Cerebellar nuclear complex (tissue), 1 donor: ENCODE measurements at places on chromosomes 12 and 14.

GRCh38 chr12:21819678-21820077 is 45.2 kb upstream of the KCNJ8 start:
- DNase-seq = no peak

- no peak for DNase-seq
Observed at GRCh38 chr12:45259675-45260074, 43.8 kb downstream of the ANO6 start.

DNA sequence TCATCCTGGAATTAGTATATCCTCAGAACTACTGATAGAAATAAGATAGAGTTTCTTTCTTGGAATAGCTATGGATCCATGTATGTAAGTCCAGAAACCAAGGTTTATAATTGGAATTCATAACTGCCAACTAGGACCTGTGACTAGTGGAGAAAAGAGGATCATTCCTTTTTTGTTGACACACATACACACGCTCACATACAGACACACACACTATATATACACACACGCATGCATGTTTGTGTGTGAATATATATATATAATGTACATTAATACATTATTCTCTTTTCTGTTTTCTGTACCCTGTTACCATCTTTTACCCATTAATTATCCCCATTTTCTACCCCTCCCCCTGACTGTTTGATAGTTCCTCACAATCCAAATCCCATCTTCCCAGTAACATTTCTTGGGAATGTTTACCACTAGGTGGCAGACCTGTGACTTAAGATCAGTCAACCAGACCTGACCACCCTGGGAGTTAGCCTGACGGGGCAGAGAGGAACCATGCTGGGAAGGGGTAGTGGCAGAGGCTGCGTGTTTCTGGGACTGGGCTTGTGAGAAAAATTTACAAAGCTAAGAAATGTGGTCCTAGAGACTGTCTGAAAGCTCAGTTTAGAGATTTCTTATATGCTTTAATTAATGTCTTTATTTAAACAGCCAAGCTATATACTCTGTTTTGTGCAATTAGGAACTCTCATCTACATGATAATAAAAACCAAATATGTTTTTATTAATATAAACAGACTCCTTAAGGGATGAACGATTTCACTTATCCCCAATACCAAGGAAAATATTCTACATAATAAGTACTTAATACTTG is 308.0 kb downstream of the PPFIA2 start:
- no peak for DNase-seq

DNA sequence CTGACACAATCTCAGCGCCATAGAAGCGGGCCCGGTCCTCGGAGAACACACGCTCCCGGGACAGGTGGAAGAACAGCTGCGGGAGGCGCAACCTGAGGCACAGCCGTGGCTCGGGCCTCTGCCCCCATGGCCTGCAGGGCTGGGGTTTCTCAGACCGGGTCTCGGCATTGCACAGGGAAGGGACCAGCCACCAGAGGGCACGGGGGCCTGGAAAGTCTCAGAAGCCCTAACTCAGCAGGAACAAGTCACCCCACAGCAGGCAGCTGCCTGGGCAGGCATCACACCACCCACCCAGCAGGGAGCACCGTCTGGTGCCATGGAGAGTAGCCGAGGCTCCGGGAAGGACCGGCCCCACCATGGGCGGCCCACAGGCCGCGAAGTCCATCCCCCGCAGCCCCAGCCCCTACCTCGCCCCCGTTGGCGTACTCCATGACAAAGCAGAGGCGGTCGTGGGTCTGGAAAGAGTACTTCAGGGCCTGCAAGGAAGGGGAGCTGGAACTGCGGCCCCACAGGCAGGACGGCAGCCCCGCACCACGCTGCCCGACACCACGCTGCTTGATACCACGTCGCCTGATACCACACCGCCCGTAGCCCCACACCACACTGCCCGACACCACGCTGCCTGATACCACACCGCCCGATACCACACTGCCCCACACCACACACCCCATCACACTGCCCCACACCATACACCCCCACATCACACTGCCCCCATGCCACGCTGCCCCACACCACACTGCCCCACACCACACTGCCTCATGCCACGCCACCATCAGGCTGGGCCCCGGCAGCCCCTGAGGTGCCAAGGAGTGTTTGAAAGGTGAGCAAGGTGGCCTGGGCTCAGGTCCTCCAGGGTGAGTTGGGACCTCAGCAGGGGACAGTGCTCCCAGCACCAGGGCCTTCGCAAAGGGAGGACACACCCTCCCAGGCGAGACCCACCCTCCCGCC is 20.8 kb downstream of the SIVA1 start:
- DNase-seq = no peak

DNA sequence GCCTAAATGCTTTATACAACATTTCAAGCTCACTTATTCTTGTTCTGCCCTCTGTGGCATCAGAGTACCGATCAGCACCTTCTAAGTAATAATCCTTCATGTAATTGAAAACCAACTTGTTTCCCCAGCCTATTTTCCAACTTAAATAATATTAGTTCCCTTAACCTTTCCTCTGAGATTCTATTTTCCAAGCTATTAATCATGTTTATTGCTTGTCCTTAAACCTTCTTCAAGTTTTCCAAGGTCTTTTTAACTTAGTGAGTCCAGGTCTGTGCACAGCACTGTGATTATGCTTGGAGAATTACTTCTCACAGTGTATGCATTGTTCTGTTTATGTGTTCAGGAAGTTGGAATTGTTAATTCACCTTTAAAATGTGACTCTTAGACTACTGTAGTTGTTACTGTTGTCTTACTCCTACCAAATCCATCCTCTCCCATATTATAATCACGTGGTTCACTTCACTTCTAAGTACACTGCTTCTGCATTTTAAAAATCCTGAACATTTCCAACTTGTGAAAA is 1039.3 kb upstream of the FOXG1 start:
- DNase-seq = no peak

GRCh38 chr12:127133675-127134335 is 1133.2 kb upstream of the TMEM132C start:
- no peak for DNase-seq

DNA sequence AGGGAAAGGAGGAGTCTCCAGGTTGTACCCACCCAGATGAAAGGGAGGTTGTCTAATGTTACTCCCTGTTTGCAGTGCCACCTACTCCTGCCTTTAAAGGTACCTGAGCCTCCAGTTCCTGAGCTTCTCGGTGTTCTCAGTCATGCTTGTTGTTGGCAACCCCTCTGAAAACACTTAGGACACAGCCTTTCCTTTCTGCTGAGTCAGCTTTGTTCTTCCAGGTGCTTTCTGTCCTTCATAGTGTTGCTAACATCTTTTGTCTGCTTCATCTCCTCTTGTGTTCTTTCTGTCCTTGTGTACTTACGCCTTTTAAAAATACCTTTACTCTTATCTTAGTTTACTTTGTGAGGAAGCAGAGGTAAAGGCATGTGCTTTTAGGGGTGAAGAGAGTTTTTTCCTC is 97.0 kb upstream of the NEDD1 start:
- no peak for DNase-seq

- DNase-seq = no peak
Observed at GRCh38 chr12:120261951-120262851, 3.3 kb downstream of the PXN start.

GRCh38 chr12:71469258-71469750 is 29.7 kb downstream of the LGR5 start:
- no peak for DNase-seq

DNA sequence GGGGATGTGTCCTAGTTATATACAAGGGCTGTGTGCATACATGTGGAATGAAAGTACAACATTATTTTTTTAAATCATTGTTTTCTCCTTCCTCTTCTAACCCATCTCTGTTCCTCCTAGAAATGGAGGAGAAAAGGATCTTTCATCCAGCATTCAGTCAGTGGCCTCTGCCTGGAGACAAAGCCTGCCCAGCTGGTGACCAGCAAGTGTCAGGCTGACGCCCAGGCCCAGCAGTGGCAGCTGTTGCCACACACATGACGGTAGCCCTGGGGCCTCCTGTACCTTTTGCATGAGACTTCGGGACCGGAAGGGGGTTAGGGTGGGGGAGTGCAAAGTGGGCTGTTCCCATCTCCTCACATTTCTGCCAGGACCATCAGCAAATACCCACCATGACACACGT is 46.2 kb downstream of the ERH start:
- DNase-seq = no peak
